Skeletal muscle cell (primary cell): ENCODE measurements at places on chromosomes 16 and 17.

GRCh38 chr17:10233161-10233560 lies 34.8 kb upstream of the GAS7 start:
- no peak for DNase-seq

DNA sequence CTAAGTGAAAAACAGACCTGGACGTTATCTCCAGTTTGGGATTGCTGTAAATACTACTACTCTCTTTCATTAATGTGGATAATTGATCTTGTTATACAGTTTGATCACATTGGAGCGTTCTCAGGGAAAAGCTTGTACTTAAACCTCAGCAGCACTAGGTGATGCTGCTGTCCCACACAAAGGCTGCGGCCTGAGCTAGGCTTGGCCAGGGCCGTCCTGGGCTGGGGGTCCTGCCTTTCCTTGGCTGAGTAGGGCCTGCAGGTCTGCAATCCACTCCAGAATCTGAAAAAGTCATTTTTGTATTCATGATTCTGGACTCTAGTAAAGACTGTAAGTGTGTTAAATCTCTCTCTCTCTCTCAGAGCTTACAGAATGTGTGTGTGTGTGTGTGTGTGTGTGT lies 23.7 kb upstream of the PMFBP1 start:
- no peak for DNase-seq

GRCh38 chr17:31581491-31581890 lies 190.0 kb downstream of the RAB11FIP4 start:
- DNase-seq, result no peak

GRCh38 chr17:63335831-63336230 lies 110.3 kb downstream of the CYB561 start:
- DNase-seq, result no peak

- DNase-seq, result no peak
These were observed 53.0 kb downstream of the IQCK start for GRCh38 chr16:19771040-19771439.

DNA sequence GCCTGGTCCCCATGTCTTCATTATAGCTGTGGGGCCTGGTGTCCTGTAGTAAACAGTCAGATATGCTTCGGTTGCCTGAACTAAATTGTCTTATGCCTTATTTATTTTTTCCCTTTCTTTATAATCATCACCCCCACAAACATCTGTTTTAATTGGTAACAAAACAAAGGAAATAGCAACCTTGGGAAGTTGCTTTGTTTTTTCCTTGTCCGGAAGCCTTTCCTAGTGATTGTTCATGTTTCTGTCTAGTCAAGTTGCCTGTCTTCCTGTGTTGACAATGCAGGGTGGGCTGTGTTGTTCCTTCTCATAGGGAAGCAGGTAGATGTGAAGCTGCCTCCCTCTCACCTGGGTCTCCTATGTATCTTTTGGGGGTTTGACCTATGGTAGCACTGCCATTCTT lies 16.7 kb downstream of the PGS1 start:
- no peak for DNase-seq

DNA sequence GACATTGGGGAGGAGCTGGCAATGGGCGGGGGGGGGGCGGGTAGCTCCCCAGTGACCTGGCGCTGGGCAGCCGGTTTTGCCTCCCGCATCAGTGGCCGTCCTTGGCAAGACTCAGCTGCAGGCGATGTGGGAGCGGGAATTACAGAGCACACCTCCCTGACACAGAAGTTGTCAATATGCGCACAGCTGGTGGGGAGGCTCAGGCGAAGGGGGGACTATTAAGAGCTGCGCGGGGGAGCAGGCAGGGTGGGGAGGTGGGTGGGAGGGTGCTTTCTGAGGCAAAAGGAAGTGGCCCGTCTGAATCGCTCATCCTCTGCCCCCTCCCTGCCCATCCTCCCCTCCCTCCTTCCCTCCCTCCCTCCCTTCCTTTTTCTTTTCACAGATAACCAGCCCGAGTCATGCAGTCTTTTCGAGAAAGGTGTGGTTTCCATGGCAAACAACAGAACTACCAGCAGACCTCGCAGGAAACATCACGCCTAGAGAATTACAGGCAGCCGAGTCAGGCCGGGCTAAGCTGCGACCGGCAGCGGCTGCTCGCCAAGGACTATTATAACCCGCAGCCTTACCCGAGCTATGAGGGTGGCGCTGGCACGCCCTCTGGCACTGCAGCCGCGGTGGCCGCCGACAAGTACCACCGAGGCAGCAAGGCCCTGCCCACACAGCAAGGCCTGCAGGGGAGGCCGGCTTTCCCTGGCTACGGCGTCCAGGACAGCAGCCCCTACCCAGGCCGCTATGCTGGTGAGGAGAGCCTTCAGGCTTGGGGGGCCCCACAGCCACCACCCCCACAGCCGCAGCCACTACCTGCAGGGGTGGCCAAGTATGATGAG lies 44.0 kb downstream of the SREBF1 start:
- DNase-seq, result no peak

GRCh38 chr17:41402161-41402560 lies 4.8 kb upstream of the KRT31 start:
- DNase-seq, result no peak

DNA sequence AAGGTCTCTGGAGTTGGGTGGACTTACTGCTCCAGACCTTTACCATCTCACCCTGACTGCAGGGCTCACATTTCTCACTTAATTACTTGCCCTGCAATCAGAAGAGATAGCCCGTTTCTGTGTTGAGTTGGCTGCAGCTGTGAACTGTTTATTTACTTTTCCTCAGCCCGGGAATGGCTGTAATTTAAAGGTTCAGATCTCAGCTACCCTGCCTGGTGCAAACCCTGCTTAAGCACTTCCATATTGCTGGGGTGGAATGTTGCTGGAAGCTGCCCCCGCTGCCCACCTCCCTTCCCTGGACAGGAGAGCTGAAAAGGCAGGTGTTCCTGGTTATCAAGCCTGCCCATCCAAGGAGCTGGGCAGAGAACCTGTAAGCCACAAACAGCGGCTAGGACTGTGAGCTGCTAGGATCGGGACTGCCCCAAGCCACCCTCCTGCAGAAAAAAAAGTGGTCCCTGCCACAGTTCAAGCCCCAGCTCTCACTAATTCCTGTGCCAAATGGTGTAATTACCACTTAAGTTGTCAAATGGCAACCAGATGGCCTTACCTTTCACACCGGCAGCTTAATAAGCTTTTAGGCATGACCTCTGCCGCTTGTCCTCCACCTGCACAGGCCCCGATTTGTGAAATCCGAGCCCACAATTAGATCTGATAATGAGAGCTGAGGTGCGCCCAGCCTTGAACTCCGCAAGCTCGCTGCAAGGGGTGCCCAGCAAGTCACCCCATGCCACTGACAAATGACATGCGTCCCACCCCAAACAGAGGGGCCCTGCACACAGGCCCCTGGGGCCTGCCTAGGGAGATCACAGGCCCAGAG lies 269.8 kb downstream of the C16orf95 start:
- DNase-seq, result no peak

DNA sequence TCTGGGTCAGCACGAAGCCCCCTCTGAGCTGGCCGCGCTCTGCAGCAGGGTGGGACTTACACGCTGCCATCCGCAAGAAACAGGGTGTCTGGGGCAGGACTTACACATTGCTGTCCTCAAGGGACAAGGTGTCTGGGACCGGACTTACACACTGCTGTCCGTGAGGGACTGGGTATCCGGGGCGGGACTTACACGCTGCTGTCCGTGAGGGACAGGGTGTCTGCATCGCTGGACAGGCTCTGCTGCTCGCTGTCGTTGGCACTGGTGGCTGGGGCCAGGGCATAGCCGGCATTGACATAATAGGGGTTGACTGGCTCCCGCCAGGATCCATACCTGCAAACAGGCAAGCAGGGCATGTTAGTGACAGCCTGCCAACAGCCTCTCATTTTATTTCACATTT lies 31.4 kb downstream of the PDIA2 start:
- no peak for DNase-seq

GRCh38 chr17:79944821-79945391 lies 90.8 kb downstream of the TBC1D16 start:
- DNase-seq, result no peak

- peak; percentile 77 for DNase-seq
These were observed 28.0 kb downstream of the ZCCHC14 start for GRCh38 chr16:87464691-87465300.

- no peak for DNase-seq
These were observed 8.1 kb downstream of the NOG start for GRCh38 chr17:56601591-56601990.

GRCh38 chr16:51919736-51920135 lies 627.2 kb downstream of the TOX3 start:
- no peak for DNase-seq

- no peak for DNase-seq
These were observed 70.9 kb downstream of the CNGB1 start for GRCh38 chr16:57899771-57900661.

GRCh38 chr17:40510328-40510648 lies 8.9 kb upstream of the TNS4 start:
- DNase-seq, result peak; percentile 93

- no peak for DNase-seq
These were observed 263.8 kb downstream of the HS3ST3A1 start for GRCh38 chr17:13337864-13338371.

GRCh38 chr17:28849281-28849680 lies 5.5 kb upstream of the ERAL1 start:
- DNase-seq, result no peak

GRCh38 chr17:39838784-39839183 lies 25.3 kb downstream of the IKZF3 start:
- no peak for DNase-seq

DNA sequence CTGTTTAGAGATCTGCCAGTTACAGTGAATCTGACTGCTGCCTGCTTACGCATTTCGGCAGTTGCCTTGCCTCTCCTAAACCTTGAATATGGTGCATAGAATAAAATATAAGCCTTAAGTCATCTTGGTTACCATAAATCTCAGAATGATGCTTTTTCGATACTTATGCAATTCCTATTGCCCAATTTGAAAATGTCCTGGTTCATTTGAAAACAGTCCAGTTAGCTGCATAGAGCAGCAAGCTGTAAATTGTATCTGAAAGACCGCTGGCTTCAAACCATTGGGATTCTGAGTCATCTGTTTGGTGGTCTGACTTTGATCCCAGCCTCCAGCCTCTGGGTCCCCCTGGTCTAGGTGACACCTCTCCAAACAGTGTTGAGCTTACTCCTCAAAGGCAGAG lies 2.7 kb upstream of the PRKCA start:
- DNase-seq, result no peak

DNA sequence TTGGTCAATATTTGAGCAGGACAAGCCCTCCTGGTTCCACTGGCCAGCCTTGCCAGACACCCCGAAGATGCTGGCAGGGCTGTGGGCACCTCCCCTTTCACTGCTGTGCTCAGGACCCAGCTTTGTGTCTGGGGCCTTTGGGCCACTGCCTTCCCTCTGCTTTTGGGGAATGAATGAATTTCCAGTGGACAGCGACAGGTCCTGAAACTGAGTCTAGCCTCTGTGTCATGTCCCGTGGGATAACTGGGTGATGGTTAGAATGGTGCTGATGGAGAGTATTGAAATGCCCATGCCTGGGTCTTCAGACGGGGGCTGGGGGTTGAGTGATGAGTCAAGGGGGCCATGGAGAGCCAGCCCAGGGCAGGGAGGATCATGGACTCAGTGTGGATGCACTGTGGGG lies 135.8 kb downstream of the FOXL1 start:
- DNase-seq, result no peak

GRCh38 chr17:75777296-75777922 lies 7.2 kb upstream of the UNK start:
- DNase-seq, result no peak

- no peak for DNase-seq
These were observed 45.6 kb downstream of the ZFPM1 start for GRCh38 chr16:88498576-88499208.

- no peak for DNase-seq
These were observed 1.8 kb downstream of the ATP2A3 start for GRCh38 chr17:3962217-3962964.

DNA sequence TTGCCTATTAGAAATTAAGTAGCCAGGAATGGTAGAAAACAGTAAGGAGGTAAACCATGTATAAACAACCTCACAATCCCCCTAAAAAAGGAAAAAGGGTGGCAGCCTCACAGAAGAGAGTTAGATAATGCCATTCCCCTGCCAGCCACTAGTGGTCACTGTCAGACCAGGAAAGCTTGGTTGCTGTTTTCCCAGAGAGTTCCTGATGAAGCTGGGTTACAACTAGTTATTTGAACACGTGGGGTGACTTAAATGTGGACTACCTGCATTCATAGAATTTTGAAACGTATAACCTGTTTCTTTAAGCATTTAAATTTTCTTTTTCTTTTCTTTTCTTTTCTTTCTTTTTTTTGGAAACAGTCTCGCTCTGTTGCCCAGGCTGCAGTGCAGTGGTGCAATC lies 5.8 kb downstream of the GPRC5C start:
- no peak for DNase-seq

DNA sequence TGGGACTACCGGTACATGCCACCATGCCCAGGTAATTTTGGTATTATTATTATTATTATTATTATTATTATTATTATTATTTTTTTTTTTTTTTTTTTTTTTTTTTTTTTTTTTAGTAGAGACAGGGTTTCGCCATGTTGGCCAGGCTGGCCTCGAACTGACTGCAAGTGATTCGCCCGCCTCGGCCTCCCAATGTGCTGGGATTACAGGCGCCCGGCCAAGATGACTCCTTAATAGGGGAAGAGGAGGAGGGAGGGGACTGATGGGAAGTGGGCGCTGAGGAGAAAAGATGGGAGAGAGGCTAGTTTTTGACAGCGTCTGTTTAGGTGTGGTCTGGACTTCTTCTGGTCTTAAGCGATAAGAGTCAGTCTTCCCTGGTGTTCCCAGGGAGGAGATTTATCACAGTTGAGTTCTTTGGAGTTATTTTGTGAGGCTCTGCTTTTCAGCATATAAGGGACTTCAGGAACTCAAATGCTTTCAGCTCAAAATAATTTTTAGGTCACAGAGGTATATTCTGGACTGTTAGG lies 34.4 kb upstream of the SLC5A10 start:
- no peak for DNase-seq

GRCh38 chr16:57131351-57131970 lies 39.1 kb downstream of the CPNE2 start:
- no peak for DNase-seq

GRCh38 chr17:60506312-60506711 lies 19.7 kb downstream of the APPBP2 start:
- DNase-seq, result peak; percentile 82

- no peak for DNase-seq
These were observed 23.2 kb upstream of the FAM20A start for GRCh38 chr17:68624381-68624780.

DNA sequence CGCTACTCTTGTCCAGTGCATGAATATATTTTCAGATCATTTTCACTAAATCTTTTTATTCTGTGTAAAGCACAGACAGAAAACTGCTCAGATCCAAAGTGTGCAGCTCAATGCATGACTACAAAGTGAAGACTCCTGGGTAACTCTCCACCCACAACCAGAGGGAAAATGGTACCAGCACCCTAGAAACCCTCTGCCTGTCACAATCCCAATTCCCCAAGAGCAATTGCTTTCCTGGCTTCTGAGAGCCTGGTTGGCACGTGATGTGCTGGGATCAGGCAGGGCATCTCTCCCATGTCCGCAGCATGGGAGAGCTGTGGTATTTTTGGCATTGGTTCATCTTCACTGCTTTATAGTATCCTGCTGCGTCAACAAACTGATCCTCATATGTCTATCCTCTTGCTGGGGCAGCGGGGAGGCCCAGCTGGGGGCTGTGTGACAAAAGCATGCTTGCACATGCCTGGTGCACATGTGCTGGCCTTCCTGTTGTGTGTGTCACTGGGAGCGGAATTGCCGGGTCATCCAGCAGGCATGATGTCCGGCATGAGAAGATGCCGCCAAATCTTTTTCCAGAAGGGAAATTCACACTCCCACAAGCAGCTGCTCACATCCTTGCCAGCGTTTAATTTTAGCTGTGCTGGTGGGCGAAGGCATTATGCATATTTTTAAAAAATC lies 278.9 kb upstream of the FOXF1 start:
- no peak for DNase-seq
